ENCODE measurements at places on chromosomes 3 and 15.

DNA sequence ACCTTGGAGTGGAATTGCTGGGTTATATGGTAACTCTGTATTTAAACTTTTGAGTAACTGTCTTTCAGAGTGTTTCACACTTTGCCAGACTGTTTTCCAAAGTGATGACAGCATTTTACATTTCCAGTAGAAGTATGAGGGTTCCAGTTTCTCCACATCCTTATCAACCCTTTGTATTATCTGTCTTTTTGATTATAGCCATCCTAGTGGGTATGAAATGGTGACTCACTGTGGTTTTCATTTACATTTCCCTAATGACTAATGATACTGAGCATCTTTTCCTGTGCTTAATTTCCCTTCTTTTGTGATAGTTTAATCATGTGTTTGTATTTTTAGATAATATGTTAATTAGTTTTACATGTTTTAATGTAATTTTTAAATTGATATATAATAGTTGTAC, 138.1 kb upstream of the DAZL start:
- no peak overlapping the region for H3K27ac ChIP-seq
- no peak overlapping the region for H3K4me3 ChIP-seq
- DNase-seq, result no peak

DNA sequence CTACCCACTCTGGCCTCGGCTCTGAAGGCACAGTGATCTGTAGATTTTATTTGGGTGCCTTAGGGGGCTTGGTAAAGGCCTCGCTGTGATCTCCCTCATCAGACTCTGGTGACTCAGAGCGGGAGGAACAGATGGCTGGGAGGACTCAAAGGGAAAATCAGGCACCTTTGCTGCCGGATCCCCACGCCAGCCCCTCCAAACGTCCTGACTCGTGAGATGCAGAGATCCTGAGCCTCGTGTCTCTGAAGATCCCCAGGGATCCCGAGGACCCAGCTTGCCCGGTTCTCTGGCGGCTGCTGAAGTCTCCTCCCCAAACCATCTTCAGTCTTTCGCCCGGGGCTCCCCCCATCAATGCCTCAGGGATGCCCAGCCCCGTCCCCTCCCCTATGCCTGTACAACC, 32.8 kb downstream of the MUC20 start:
- peaks cover 3% of the 10 kb centered on the region for H3K27me3 ChIP-seq
- no peak for DNase-seq

DNA sequence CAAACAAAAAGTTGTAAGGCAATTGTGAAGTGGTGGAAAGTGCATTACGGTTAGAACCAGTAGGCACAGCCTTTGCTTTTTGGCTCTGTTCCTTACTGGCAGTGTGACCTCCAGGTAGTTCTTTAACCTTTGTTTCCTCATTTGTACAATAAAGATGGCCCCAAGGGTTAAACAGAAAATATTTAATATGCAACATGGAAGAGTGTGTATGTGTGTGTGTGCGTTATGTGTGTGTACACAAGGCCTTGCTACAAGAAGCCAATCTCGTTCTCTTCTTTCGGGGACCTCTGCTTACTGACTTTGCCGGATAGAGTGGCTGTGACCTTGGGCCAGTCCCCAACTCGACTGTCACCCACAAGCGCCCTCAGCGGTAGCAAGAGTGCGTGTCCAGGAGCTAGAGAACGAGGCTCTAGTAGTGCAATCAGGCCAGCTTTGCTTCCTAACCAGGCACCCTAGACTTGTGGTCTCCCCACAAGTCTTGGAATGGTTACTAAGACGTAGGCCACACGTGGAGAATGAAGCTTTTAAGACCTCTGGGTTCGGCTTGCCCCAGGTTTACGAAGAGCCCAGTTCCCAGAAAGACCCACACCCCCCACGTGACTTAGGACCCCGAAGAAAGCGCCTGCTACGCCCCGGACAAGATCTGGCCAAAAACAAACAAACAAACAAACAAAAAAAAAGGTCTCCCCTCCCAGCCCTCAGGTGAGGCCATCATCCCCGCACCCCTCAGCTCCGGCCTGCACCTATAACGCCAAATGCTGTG, 593 bp downstream of the CIAO2A start:
- peaks cover 9% of the 10 kb centered on the region for H3K36me3 ChIP-seq
- no peaks in the 10 kb centered on the region for H3K27me3 ChIP-seq
- H3K4me3 ChIP-seq, result peak overlapping the region; percentile 74
- peak overlapping the region; percentile 93 for H3K27ac ChIP-seq

- H3K27me3 ChIP-seq, result no peaks in the 10 kb centered on the region
- no peaks in the 10 kb centered on the region for H3K4me1 ChIP-seq
- no peaks in the 10 kb centered on the region for H3K36me3 ChIP-seq
Measured at GRCh38 chr3:193743702-193744047, 150.7 kb downstream of the OPA1 start.

DNA sequence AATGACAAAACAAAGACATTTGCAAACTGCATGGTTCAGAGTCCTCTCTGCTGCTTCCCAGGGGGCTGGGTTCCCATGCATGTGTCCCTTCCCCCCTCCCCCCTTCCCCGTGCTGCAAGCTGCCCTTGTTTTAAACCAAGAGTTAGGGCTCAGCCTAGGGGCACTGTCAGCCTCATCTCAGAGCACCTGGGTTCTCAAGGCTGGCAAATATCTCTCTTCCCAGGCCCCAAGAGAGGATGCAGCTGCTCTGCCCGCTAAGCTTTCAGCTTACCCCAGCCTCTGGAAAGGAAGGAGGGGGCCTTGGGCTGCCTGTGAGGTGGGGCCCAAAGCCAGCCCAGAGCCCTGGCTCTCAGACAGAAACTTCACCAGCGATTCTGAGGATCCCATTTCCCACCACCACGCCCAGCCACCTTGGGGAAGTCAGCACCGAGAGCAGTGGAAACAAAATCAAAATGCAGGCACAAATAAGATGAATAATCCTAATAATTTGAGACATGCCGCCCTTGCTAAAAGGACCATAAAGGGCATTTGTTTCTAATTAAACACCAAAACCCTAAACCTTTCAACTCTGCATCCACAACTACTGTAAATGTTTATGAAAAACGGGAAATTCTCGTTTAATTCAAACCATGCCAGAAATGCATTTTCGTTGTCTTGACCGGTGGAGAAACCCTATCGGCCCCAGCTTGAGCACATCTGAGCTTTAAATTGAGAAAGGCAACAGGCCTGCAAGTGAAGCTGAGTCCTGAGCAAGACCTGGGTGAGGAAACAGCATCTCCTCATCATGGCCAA, 67.7 kb upstream of the WNT5A start:
- H3K27ac ChIP-seq, result no peak overlapping the region
- DNase-seq, result no peak
- H3K36me3 ChIP-seq, result no peaks in the 10 kb centered on the region
- no peak overlapping the region for H3K4me3 ChIP-seq
- no peaks in the 10 kb centered on the region for H3K27me3 ChIP-seq

- no peak overlapping the region for H3K27ac ChIP-seq
- no peak for DNase-seq
- H3K4me3 ChIP-seq, result no peak overlapping the region
Measured at GRCh38 chr3:98914210-98915080, 12.9 kb upstream of the DCBLD2 start.

Measured in natural killer cell (primary cell).